ENCODE measurements at places on chromosomes 4 and X.

DNA sequence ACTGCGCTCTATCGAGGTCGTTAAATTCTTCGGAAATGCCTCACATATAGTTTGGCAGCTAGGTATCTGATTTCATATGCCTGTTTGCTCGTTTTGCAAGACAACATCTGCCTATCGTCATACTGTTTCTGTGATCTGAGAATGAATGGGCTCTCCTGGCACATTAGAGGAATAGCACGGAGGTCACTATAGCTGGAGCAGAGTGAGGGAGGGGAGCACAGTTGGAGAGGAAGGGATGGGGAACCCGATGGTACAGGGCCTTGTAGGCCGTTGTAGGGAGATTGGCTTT is 552 bp downstream of the IKBKG start:
- DNase-seq: no peak

DNA sequence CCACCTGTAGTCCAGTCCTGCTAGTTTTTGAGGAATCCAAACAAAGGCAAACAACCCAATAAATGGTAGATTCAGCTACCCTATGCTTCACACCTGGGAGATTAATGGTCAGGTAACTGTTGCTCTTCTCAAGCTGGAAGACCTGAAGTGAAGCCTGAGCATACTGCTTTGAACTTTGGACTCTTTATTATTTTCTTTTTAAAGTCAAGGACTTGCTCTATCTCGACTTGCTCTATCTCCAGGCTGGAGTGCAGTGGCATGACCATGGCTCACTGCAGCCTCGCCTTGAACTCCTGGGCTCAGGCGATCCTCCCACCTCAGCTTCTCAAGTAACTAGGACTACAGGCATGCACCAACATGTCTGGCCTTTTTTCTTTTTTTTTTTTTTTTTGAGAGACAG is 14.7 kb upstream of the KLHL13 start:
- no peak for DNase-seq

DNA sequence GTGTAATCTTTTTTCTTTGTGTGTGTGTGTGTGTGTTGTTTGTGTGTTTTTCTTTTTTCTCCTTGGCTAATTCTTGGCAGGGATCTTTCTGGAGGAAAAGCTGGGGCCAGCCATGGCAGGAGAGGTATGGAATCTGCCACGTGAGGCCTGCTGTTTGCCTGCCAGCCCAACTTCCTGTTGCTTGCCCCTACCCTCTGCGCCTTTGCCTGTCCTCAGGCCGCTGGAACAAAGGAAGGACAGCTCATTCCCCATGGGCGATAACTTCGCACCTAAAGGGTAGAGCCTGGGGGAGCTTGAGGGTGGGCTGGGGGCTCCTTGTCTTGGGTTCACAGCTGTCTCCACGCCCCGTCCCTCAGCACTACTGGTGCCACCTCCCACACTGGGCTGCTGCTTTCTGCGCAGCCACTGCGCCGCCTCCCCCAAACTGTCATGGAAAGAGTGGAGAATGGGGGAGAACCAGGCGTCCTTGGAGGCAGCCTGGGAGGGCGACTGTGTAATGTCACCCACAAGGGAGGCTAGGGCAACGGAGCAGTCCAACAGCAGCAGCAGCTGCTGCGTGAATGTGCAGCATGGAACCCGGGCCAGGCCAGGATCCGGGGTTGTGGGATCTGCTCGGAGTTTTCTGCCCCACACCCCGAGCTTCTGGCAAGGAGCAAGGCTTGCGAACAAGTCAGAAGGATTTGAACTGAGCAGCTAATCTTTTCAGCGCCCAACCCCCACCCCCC is 12.3 kb upstream of the YIPF7 start:
- DNase-seq: no peak

DNA sequence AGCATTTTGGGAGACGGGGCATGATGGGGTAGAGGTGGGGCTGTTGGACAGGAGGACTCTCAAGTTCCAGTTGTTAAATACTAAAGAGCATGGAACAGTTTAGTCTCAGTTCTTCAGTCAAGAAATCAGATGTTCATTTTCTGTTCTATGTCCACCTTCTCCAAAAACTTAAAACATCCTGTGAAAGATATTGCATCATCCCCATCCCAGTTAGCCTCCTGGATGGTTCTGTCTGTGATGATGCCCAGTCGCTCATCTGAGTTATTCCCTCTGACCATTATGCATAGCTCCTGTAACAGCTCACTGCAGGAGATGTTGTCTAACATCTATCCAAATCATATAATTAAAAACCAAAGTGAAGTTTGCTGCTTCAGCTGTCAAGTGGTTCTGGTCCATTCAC is 32.1 kb upstream of the SCML1 start:
- no peak for DNase-seq

DNA sequence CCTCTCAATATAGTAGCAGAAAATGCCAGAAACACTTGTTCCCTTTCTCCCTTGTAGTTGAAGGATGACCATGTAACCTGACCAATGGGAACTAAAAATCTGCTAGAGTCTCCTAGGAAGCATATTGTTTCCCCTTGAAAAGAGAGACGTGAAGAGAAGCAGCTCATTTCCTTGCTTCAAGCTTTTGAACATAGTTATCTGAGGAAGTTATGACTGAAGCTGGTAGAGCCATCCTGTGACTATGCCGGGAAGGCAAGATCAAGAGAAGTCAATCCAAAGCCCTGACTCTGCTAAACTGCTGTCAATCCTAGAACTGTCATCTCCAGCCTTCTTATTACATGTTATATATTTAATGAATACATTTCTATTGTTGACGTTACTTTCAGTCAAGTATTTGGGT is 66.6 kb downstream of the EIF4E start:
- no peak for DNase-seq

GRCh38 chr4:26044983-26045382 is 131.0 kb downstream of the SMIM20 start:
- no peak for DNase-seq

DNA sequence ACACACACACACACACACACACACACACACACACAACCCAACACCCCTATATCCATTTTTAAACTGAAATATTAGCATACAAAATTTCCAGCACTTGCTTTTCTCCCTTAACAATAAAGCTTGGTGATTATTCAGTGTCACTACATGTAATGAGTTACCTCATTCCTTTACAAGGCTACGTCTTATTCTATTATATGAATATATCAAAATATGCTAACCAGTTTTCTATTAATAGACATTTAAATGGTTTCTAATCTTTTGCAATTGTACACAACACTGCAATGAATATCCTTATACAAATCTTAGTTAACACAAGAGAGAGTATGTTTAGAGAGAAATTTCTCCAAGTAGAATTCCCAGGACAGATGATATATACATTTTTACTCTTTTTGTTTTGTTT is 14.2 kb downstream of the ZNF81 start:
- DNase-seq: no peak

DNA sequence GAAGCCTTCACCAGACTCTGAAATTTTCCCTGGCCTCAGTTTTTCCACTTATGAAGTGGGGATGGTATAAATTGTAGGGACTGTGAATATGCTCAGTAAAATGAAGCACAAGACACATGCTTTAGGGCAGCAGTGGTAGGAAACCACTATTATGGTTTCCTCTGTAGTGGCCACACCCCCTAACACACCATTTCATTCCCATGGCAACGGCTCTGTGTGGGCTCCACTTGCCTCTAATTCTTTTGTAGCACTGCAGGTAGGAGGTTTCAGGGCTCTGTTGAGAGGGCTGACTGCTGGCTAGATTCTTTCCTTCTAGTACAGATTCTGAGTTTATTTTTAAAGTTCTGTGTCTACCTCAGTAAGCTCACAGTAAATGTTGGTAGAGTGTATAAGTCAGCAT is 3.5 kb upstream of the VMA21 start:
- no peak for DNase-seq

DNA sequence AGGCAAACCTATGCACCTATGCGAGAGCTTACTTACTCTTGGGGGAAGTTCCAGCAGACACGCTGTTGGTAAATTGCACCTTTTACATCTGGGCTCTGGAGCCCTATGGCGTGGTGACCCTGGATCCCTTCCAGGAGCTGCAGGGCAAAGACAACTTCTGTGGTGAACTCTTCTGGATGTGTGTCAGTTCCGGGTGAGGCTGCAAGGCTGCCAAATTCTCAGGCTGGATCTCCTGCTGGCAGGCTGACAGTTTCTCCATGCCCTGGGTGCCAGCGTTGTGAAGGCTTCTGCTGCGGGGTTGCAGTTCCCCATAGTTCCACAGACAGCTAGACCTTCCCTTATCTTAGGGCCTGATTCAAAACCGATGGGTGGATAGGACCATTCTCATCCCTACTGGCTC is 37.9 kb downstream of the RAP2C start:
- no peak for DNase-seq

GRCh38 chr4:94469221-94469784 is 17.6 kb downstream of the PDLIM5 start:
- DNase-seq: no peak

GRCh38 chr4:11183356-11183740 is 245.3 kb downstream of the HS3ST1 start:
- no peak for DNase-seq

- DNase-seq: no peak
Observed at GRCh38 chrX:69079268-69079667, 86.0 kb downstream of the PJA1 start.

GRCh38 chr4:68218044-68218443 is 27.4 kb downstream of the TMPRSS11B start:
- no peak for DNase-seq

GRCh38 chrX:152930516-152930915 is 32.6 kb downstream of the ZNF185 start:
- no peak for DNase-seq

DNA sequence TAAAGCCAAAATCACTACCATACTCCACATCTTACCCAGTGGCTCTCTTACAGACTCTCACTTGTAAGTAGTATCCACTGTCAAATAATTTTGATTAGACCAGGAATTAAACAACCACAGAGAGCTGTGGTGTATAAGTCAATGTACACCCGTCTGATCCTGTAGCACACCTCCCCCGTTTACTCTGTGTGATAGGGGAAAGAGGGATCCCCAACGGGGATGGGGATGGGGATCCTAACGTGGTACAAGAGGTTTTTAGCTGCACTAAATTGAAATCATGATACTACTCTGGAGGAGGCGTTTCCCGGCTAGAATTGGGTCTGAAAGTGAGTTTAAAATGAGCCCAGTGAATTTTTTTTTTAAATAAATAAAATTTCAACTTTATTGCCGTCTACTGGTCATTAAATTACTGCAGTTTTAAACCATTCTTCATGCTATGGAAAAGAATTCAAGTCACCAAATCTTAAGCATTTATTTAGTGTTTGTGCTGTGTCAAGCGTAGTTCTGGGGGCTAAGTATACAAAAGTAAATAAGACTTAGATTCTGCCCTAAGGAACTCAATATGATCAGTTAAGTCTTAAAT is 76.6 kb downstream of the INTS12 start:
- no peak for DNase-seq

GRCh38 chrX:22247169-22247568 is 25.5 kb upstream of the CBLL2 start:
- DNase-seq: no peak

DNA sequence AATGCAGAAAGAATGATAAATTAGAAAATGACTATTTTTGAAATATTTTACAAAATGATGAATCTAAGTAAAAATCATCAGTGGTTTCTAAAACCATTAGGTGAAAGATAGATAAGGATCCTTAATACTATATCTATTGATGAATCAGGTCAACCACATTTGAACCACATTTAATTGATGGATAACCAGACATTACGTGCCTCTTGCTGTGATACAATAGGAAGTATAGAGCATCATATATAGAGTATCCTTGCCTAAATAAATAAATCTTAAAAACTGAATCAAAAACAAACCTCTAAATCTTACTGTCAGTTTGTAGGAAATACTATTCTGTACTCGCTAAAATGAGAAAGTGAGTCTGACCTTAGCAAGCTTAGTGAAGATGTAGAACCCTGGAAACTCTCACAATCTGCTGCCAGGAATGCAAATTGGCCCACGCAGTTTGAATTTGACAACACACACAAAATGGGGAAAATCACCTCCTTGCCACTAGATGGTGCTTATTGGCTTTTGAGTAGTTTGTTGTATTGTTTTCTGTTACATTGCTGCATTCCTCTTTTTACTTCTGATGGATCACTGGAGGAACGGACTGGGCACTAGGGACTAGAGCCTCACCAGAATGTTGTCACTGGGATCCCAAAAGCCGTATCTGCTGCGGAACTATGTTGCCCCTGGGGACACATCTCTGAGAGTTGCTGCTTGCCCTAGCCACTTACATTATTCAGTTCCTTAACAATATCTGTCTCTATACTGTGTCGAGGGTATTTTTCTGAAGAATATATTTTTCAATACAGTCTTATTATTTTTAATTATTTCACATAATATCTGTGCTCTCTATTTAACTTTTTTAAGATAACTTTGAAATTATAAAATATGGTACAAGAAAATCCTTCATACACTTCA is 25.4 kb upstream of the SLAIN2 start:
- no peak for DNase-seq

DNA sequence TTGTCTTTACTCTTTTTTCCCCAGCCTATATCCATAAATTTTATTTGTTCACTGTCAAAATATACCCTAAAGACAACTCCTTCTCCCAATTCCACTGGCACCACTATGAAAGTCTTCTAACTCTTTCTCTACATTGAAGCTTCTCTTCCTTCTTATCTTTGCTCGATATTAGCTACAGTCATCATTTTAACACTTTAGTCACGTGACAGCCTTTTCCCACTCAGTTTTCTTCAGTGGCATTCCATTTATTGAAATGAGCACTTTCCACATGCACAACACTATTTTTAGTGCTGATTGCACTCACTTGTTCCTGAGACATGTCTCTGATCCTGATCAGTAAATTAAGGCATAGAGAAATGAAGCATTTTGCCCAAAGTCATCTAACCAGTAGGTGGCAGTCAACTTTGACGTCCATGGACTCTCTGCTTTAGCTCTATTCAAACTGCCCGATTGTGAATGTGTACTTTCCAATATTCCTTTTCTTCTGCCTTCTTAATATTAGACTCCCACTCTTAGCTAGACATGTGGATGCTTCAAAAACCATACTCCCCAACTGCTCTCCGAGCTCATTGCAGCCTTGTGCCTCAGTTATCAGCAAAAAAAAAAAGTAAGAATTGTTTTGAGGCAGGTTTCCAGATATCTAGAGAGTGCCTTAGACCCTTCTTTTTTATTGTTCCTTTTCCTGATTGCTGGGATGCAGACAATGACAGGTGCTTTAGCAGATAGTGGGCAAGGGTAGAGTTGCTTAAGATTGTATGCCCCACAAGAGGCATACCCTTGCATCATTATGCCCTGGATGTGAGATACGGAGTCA is 394.4 kb upstream of the ADGRL3 start:
- no peak for DNase-seq

DNA sequence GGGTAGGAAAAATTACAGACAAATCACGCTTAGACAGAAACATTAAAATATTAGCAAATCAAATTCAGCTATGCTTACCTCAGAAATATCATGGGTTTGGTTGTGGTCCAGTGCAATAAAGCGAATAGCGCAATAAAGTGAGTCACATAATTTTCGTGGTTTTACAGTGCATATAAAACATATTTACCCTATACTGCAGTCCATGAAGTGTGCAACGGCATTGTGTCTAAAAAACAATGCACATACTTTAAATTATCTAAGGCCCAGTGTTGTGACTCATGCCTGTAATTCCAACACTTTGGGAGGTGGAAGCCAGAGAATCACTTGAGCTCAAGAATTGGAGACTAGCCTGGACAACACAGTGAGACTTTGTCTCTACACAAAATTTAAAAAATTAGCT is 195.7 kb upstream of the IL1RAPL1 start:
- DNase-seq: no peak
